Right renal pelvis (tissue), 4 donors: ENCODE measurements at places on chromosomes 11 and 22. TPM values are rescaled to one million over a fixed set of nuclear protein-coding genes. Genes with fewer than 3 reads are reported as not detected.

DNA sequence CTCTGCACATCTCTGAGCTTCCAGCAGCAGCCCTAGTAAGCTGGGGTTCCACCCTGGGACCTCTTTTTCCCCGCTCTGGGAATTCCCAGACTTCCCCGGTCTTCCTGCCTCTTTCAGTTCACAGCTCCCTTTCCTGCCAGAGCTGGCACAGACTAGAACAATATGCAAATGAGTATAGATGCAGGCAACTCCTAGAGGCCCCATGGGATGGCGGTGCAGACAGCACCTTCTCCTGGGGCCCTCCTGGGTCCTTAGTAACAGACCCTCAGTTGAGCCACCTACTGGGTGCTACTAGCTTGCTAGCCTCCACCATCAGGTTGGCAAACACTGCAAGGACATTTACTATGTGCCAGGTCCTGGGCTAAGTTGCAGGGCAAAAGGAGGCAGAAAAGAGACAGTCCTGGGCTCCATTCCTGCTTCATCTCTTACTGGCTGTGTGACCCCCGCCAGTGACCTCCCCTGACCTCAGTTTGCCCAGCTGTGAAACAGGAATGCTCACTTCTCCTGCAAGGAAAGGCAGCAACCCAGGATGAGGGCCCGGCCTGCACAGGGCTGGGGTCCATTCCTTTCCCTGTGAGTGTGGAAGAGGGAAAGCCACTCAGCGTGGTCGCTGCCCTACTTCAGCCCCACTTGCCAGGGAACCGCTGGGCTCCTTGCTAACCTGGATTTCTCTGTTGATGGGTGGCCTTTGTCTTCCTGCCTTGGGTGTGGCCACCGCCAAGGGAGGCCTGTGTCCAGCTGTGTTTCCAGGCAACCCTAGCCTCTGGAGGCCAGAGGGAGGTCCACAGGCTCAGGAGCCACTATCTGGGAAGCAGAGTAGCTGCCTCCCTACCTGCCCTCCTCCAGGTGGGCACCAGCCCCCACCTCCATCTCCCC lies 7.3 kb downstream of the RELT start:
- no peak for DNase-seq

APOBEC3H gene
- polyA plus RNA-seq: 0.20 TPM

SPDYC gene
- polyA plus RNA-seq: 0.15 TPM

CALCA gene
- 11.6 TPM for polyA plus RNA-seq

GRCh38 chr11:126355324-126355925 lies at the start of gene ST3GAL4:
TSS of gene ST3GAL4 (plus strand) at chr11:126355686. CDS start at chr11:126406156, 50,470 bp downstream.
- DNase-seq: peak; percentile 66

HBG1 gene
- 13.0 TPM for polyA plus RNA-seq

RIMBP3C gene
- 0.48 TPM for polyA plus RNA-seq

DNA sequence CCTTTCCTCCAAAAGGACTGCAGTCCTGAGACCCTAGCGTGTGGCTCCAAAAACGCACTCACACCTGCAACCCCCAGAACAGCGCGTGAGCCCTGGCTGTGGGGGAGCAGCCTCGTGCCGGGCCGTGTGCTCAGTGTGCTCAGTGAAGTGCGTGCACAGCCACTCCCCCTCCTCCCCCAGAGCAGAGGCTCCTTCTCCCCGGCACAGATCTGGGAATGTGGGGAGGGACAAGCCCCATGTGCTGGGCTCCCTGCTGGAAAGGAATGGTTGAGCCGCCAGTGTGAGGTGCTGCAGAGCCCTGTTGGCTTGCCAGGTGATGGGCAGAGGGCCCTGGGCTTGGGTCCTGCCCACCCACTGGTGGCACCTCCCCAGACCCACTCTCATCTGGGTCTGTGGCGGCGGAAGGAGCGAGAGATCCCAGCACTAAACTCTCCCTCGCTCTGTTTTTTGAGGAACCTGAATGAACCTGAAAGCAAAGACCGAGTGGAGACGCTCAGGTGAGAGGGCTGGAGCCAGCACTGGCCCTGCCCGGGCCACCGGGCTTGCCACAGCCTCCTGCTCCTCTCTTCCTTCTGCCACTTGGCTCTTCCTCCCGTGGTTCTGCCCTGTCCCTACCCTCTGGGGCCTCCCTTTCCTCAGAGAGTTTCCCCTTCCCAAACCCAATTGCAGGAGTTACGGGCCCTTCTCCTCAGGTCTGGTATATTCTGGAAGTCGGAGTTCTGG lies 9.0 kb downstream of the RCOR2 start:
- no peak for DNase-seq

DNA sequence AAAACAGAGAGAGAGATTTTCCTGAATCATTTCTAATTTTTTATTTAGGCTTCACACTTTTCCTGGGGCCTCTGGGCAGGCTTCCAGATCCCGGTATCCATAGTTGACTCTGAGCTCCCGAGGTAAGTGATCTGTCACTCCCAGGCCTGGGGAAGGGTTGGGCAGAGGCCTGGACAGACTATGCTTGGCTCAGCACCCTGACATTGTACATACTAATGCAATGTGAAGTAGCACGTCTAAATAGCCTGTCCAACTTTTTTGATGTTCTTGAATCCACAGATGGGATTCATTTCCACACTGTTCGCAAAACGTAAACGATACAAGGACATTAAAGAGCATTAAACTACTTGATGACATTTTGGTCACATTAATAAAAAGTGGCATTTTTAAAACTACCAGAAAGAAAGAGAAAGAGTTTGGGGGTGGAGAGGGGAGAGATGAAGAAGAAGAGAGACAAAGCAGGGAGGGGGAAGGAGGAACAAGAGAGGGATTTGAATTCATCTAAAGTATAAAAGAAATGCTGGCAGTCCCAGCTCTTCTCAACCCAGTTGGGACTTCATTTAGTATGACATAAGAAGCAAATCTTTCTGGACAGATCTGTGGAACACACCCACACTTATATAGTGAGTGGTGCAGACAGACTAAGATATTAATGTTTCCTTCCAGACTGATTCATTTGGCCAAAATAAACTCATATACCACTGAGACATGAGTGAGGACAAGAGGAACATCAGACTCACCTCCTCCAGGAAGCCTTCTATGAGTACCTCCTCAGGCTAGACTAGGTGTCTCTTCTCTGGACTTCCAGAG lies 514.2 kb downstream of the SOX6 start:
- DNase-seq: no peak

GRCh38 chr11:105612771-105613170 lies 2.9 kb downstream of the GRIA4 start:
- DNase-seq: no peak

DNA sequence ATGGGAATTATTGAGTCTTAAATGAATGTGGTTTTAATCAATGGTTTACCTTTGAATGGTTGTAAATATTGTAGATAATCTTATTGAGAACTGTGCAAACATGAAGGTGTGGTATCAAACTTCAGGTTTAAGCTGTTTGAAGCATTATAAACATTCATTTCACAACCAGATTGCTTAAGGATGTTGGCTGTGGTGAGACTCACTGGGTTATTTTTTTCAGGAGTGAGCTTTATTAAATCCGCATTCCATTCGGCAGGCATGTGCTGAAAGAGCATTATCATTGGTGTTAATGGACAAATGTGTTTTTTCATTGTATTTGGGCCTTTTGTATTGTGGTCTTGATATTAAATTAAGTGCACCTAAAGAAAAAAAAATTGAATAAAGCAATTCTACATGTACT lies 9.7 kb downstream of the MMP3 start:
- DNase-seq: no peak

FXYD2 gene
- polyA plus RNA-seq: 622 TPM

OR52K2 gene
- not detected for polyA plus RNA-seq

SYCE3 gene
- not detected for polyA plus RNA-seq

GRCh38 chr11:65362320-65362931 lies 7.9 kb downstream of the TIGD3 start:
- no peak for DNase-seq

C22orf15 gene
- polyA plus RNA-seq: 3.5 TPM

GRCh38 chr22:38728871-38729796 lies 23.4 kb downstream of the GTPBP1 start:
- no peak for DNase-seq

MRGPRX3 gene
- 0.04 TPM for polyA plus RNA-seq

DNA sequence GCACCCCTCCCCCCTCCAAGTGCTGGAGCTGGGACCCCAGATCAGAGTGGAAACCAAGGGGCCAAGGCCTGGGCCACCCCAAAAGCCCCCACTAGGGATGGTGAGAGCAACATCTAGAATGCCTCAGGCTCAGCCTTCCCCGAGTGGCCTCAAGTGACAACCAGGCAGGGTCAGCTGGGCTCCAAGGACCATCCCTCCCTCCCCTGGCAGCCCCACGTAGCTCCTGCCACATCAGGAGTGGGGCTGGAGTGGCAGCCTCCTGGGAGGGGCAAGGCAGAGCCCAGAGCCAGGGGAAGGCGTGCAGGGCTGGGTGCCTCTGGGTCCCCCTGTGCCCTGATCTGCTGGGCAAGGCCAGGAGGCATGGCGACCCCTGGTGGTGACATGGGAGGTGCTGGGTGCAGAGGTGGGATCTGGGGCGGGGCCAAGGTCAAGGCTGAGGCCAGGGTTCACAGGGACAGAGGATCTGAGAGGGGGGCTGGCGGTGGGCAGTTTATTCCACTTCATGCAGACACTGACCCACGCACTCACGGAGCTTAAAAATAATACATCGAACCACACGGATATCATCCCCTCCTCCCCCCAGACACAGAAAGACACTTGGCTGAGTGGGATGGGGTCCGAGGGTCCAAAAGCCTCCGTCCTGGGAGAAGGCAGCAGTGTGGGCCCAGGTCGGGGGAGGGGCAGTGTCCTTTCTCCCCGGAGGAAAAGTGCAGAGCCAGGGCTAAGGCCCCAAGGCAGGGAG lies 15.8 kb upstream of the EHD1 start:
- DNase-seq: no peak

MPZL3 gene
- polyA plus RNA-seq: 6.3 TPM

DNA sequence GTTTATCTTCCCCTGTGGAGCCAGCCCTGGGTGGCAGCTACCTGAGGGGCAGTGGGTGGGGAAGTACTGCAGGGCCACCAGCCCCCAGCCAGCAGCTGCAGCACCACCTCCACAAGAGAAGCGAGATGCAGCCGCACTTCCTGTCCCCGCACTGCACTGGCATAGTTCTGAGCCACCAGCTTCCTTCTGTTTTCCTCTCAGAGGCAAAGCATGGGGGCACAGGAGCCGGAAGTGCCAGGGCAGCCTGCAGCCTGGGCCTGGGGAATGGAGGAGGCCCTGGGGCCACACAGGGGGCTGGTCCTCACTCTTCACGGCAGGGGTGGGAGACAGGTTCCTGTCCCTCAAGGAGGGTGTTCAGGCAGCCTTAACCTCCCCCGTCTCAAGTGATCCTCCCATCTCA lies 11.9 kb upstream of the SH3BP1 start:
- DNase-seq: no peak

- DNase-seq: no peak
Observed at GRCh38 chr11:116513894-116514293, 258.9 kb downstream of the BUD13 start.

TRIM6 gene
- 59.6 TPM for polyA plus RNA-seq

GPR152 gene
- not detected for polyA plus RNA-seq

MRGPRF gene
- polyA plus RNA-seq: 32.4 TPM

- DNase-seq: no peak
Observed at GRCh38 chr11:75470476-75471080, 37.6 kb upstream of the KLHL35 start.

MCAM gene
- polyA plus RNA-seq: 54.8 TPM

DNA sequence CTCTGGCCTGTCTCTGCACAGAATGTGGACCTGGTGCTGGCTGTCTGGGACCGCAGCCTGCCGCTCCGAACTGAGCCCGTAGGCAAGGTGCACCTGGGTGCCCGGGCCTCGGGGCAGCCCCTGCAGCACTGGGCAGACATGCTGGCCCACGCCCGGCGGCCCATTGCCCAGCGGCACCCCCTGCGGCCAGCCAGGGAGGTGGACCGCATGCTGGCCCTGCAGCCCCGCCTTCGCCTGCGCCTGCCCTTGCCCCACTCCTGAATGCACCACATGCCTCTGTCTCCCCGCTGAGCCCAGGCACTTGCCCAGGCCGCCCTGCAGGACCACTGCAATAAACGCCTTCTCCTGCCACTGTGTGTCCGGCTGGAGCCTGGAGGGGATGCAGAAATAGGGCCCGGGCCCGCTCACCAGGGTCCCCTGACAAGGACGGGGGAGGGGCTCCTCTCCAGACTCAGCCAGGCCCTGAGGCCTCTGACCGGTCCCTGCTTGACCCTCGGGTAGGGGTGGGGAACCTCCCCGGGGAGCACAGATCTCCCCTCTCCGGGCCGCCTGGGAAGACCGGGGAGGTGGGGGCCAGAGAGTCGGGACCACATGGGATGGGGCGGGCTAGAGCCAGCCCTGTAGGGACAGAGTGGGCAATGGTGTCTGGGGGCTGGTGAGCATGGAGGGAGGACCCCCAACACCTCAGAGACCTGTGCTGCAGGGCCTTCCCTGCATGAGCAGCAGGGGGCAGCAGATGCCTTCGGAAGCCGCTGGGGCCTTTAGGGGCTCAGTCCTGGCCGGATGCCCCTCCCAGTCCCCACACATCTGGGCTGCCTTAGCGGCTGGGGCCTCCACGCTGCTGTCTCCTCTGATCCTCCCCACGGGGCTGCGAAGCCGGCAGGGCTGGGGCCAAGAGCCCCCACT lies 1.4 kb upstream of the TNNI2 start:
- DNase-seq: no peak

CSKMT gene
- 4.3 TPM for polyA plus RNA-seq

GRCh38 chr11:36131721-36132397 lies 157.4 kb downstream of the COMMD9 start:
- DNase-seq: no peak

DNA sequence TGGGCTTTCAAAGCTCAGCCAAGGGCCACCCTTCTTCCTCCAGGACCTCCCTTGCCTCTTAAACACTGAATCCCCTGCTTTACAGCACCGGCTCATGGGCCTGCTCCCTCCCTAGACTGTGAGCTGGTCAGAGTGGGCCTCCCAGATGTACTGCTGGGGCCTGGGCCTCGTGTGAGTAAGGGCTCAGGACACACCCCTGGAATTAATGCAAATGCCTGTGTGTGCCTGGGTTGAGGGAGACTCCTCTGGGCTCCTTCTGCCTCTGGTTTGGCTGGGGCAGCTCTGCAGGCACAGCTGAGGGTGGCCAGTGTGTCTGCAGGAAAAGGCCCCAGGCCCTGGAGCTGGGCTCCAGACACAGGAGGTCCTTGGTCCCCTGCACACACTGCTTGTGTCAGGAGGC lies 24.2 kb downstream of the ALX4 start:
- DNase-seq: no peak

CNIH2 gene
- 3.9 TPM for polyA plus RNA-seq

GRCh38 chr11:35618497-35619115 lies 346 bp downstream of the FJX1 start:
- DNase-seq: no peak

- no peak for DNase-seq
Observed at GRCh38 chr11:77374611-77375031, 73.1 kb upstream of the GDPD4 start.

- no peak for DNase-seq
Observed at GRCh38 chr11:8930456-8931175, 2.1 kb downstream of the C11orf16 start.

DNA sequence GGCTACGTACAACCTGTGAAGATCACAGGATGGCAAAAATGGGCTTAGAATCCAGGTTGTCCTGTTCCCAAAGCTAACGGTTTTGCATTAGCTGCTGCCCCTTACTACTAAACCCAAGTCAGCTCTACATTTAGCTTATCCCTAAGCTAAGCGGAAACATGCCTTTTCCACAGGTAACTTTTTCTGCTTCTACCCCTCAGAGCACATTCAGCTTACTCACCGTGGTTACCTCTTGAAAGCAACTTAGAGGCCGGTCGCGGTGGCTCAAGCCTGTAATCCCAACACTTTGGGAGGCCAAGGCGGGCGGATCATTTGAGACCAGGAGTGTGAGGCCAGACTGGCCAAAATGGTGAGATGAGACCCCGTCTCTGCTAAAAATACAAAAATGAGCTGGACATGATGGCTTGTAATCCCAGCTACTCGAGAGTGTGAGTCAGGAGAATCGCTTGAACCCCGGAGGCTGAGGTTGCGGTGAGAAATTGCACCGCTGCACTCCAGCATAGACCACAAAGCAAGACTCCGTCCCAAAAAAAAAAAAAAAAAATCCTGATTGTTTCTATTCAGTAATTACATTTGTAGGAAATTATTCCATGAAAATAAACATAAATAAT lies 790 bp upstream of the TMEM41B start:
- DNase-seq: no peak
